NCI-H1417 treated with DMSO at 0.1 percent for 48 hours (cell line): ENCODE measurements at places on chromosomes 5 and 9.

- DNase-seq = no peak
Observed at GRCh38 chr9:84174486-84174885, 166.1 kb downstream of the SLC28A3 start.

- DNase-seq = no peak
Observed at GRCh38 chr5:75185763-75186162, 50.9 kb downstream of the ANKRD31 start.

- no peak for DNase-seq
Observed at GRCh38 chr5:32462618-32463017, 18.1 kb upstream of the ZFR start.

GRCh38 chr9:127353882-127354281 is 43.1 kb upstream of the SLC2A8 start:
- no peak for DNase-seq

GRCh38 chr5:180201051-180201987 is 7.7 kb downstream of the RASGEF1C start:
- DNase-seq = no peak

DNA sequence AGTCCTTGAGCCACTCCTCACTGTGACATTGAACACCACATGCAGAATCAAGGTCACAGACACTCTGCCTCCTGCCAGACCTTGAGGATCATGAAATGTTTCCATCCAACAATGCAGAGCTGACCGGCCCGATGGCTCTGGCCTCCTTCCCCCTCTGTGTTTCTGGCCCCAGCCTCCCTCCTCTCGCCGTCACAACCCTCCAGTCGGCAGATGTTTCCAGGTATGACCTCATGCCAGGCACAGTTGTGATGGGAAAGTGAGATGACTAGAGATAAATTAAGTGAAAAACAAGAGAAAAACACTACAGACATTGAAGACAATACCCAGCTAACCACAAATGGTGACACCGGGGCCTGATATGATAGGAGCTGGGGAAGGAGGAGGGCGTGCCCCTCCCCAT is 9.8 kb downstream of the NTNG2 start:
- no peak for DNase-seq

DNA sequence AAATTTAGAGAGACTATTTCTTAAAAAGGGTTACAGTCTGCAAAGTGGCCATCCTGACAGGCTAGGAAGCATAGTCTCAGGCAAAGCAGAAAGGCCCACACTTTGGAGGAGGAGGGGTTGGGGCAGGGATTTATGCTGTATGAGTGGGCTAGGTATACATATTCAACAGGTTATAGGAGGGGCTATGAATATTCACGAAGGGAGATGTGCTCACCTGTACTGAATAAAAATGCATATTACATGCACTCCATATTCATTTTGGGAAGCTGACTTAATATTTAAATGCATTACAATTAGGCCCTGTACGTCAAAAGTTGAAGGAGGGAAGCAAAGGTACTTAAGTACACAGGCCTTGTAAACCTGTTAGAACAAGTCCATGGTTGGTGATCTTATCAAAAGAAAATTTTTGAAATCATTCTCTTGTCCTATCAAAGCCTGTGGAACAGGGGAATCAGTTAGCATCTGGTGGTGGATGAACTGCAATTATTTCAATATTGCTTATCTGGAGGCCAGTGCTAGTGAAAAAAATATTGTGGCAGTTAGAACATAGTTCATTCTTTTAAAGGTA is 1.6 kb downstream of the CENPP start:
- no peak for DNase-seq
